ENCODE measurements at places on chromosomes 11 and 22. TPM values are rescaled to one million over a fixed set of nuclear protein-coding genes. Genes with fewer than 3 reads are reported as not detected.

GGTLC3 gene
- total RNA-seq = not detected

NCR3LG1 gene
- 0.75 TPM for total RNA-seq

C22orf42 gene
- total RNA-seq = not detected

C11orf86 gene
- not detected for total RNA-seq

GRCh38 chr11:131840545-131840944 lies 470.1 kb downstream of the NTM start:
- H3K36me3 ChIP-seq = no peaks in the 10 kb centered on the region
- H3K27me3 ChIP-seq = no peaks in the 10 kb centered on the region
- no peak overlapping the region for H3K4me3 ChIP-seq
- H3K4me1 ChIP-seq = no peaks in the 10 kb centered on the region
- no peak for DNase-seq

- peaks cover 6% of the 10 kb centered on the region for H3K4me1 ChIP-seq
- no peak for DNase-seq
- H3K27ac ChIP-seq = no peak overlapping the region
- H3K36me3 ChIP-seq = no peaks in the 10 kb centered on the region
- H3K4me3 ChIP-seq = no peak overlapping the region
- no peaks in the 10 kb centered on the region for H3K27me3 ChIP-seq
Observed at GRCh38 chr22:39268645-39269044, 23.9 kb upstream of the PDGFB start.

- no peaks in the 10 kb centered on the region for H3K4me1 ChIP-seq
- H3K36me3 ChIP-seq = no peaks in the 10 kb centered on the region
- no peak for DNase-seq
- no peaks in the 10 kb centered on the region for H3K27me3 ChIP-seq
Observed at GRCh38 chr11:87966694-87967093, 208.5 kb downstream of the RAB38 start.

DNA sequence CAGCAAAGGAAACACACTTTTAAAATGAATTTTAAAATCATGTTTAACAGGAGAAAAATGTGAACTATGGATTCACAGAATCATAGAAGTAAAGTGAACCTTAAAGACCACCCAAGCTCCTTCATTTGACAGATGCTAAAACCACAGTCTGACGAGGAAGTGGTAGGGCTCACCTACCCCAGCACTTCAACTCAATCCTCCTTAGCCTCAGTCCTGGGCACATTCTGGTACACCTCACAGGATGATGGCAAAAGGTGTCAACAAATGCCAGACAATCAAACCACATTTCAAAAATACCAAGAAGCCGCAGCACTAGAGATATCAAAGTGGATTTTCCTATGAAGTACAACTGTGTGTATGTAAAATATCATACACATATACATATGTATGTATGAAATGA lies 43.1 kb downstream of the PITPNB start:
- DNase-seq = no peak
- no peak overlapping the region for H3K27ac ChIP-seq
- H3K36me3 ChIP-seq = peaks cover 41% of the 10 kb centered on the region
- peaks cover 3% of the 10 kb centered on the region for H3K4me1 ChIP-seq
- H3K27me3 ChIP-seq = no peaks in the 10 kb centered on the region
- no peak overlapping the region for H3K4me3 ChIP-seq

DNA sequence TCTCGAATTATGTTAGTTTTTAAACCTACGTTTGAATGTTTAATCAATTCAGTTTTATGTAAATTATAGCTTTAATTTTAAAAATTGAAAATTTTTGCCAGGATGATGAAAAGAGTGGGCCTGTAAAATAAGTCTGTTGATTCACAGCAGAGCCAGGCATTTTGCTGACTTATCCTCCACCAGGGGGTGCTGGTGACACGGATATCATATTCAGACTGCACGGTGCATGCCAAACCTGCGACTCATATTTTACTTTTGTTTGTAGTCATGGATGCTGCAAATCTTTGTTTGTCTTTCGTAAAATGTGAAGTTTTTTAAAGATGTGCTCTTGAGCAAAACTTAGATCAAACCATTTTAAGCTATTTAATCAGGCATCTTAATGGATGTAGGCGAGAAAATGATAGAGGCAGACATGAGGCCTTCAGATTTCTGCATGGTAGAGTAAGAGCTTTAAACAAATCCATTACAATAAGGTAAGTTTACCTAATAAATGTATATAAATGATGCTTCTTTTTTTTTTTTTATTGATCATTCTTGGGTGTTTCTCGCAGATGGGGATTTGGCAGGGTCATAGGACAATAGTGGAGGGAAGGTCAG lies 3.6 kb upstream of the OR8B3 start:
- no peaks in the 10 kb centered on the region for H3K27me3 ChIP-seq
- no peak overlapping the region for H3K4me3 ChIP-seq
- no peak overlapping the region for H3K27ac ChIP-seq
- peaks cover 6% of the 10 kb centered on the region for H3K4me1 ChIP-seq

DNA sequence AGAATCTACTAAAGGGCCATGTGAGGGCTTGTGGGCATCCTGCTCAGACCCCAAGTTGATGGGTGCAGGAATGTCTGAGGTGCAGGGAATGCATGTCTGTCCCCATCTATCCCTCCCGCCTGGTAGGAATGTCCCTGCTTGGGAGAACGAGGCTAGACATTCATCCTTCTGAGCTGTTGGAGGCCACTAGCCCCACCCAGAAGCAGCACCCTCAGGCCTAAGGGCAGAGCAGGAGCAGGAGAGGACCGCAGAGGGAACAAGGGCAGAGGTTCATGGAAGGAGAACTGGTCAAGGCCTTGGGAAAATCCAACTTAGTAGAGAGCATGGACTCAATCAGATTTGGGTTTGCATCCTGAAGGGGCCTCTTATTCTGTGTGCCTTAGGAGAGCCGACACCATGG lies 22.1 kb upstream of the LMO1 start:
- H3K27me3 ChIP-seq = peaks cover 8% of the 10 kb centered on the region
- H3K4me3 ChIP-seq = no peak overlapping the region

DNA sequence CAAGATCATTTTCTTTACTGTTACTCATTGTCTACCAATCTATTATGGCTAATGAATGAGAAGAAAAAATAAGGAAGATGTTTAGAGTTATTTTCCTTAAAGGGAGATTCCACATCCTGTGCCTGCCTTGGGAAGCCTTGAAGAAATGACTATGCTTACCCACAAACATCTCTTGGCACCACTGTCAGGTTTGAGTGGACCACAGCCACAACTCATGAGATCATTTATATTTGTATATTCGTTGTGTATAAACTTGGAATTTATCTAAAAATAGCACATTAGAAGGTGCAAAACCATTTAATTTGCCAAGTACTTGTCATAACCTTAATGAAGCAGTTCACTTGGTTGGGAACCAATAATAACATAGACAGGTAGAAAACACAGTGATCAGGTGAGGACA lies 740.8 kb downstream of the DLG2 start:
- DNase-seq = no peak
- no peak overlapping the region for H3K4me3 ChIP-seq
- no peak overlapping the region for H3K27ac ChIP-seq
- no peaks in the 10 kb centered on the region for H3K27me3 ChIP-seq

GRCh38 chr11:46239801-46240061 lies 37.7 kb upstream of the CREB3L1 start:
- H3K27ac ChIP-seq = no peak overlapping the region
- H3K36me3 ChIP-seq = no peaks in the 10 kb centered on the region
- no peak overlapping the region for H3K4me3 ChIP-seq

Data from B cell (primary cell).